ENCODE measurements at places on chromosomes 11 and 22. TPM values are rescaled to one million over a fixed set of nuclear protein-coding genes. Genes with fewer than 3 reads are reported as not detected.

DNA sequence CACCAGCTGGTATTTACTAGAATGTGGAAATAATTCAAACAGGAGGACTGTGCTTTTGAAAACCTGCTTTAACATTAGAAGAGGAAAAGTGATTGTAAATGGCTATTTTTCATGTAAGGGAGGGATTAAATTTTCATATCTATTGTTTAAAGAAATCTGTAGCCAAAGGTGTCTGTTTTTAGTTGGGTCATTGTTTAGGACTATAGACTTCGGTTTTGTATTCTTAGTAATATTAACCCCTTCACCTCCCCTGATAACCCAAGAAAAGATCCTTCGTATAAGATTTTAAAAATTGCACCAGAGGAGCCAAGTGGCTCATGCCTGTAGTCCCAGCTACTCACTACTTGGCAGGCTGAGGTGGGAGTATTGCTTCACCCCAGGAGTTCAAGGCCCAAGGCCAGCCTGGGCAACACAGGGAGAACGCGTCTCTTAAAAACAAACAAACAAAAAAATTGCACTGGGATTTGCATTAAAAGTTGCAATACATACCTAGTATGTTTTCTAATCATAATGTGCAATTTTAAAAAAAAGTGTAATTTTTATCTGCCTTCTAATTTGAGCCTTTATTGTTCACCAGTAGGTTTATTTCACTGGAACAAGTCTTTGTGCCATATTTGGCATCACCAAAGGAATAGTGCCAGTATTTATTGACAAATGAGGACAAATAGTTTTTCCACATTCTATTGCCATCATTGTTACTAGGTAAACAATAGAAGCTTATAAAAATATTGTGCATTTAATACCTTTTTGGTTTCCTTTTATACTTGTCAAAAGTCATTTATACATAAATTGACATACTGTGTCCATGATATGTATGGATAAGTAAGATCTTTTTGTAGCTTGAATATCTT is 34.3 kb downstream of the MTMR3 start:
- peak; percentile 51 for DNase-seq

GRCh38 chr22:17192186-17192585 is 27.0 kb downstream of the ADA2 start:
- no peak for DNase-seq

The PDE2A gene
- 2.6 TPM for polyA plus RNA-seq

- peak; percentile 85 for DNase-seq
Measured at GRCh38 chr11:57499413-57499982, 16.0 kb downstream of the SLC43A1 start.

The SLC22A12 gene
- polyA plus RNA-seq = not detected

The OR5B21 gene
- not detected for polyA plus RNA-seq

- peak; percentile 95 for DNase-seq
Measured at GRCh38 chr11:10301656-10302358, 3.1 kb upstream of the ADM start.

- DNase-seq = no peak
Measured at GRCh38 chr11:44424841-44425240, 114.9 kb upstream of the ALX4 start.

The ZNF280A gene
- not detected for polyA plus RNA-seq

- no peak for DNase-seq
Measured at GRCh38 chr22:49082451-49082850, 745.2 kb downstream of the BRD1 start.

The ART1 gene
- not detected for polyA plus RNA-seq

GRCh38 chr11:128711136-128711535 is 17.3 kb downstream of the FLI1 start:
- peak; percentile 88 for DNase-seq

- DNase-seq = no peak
Measured at GRCh38 chr22:44371741-44372525, 59.2 kb upstream of the SHISAL1 start.

Measured in fibroblast of lung (primary cell).